Activated effector memory CD4-positive, alpha-beta T cell treated with Interleukin-2 at 50 U/mL for 16 hours (primary cell): ENCODE measurements at places on chromosomes 13 and 19.

DNA sequence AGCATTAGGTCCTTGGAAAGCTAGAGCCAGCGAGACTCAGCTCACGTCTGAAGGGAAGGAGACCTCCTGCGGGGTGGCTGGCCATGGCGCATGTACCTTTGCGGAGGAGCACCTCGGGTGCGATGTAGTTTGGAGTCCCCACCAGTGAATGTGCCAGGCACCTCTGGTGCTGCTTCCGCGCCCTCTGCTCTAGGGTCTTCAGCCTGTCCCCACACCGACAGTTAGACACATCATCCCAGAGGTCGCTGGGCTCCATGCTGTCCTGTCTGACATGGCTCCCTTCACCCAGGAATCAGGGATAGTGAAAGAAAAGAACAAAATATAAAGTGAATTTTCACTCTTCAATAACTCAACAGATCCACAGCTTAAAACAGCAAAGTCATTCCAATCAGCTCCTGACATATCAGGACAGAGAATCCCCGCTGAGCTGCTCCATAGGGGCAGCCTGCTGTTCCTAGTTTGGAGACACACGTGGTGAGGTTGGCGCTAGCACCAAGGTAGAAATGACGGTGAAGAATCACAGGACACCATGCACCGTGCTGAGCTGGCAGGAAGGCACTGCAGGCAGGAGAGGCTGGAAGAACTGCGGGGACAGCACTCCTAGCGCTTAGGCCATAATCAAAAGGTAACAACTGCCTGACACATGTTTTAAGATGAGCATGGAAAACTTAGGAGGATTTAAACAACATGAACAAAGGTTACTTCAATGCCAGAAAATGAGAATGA lies 79.0 kb upstream of the XPO4 start:
- DNase-seq: no peak

- DNase-seq: no peak
Measured at GRCh38 chr13:30125422-30126073, 181.8 kb downstream of the KATNAL1 start.

- DNase-seq: no peak
Measured at GRCh38 chr13:24134231-24134630, 26.3 kb upstream of the SPATA13 start.

- DNase-seq: no peak
Measured at GRCh38 chr19:1237027-1237659, 662 bp downstream of the CBARP start.

DNA sequence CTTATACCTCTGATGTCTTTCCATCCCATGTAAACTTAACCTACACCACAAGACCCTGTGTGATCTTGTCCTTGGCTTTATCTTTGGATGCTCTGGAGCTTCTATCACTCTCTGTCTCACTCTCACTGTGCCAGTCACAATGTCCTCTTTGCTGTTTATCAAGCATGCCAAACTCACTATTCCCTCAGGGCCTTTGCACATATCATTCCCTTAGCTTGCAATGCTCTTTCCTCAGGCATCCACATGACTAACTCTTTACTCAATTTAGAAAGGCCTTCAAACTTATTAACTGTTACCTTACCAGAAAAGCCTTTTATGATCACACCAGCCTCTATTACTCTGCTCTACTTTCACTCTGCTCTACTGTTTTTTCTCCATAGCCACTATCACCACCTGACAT lies 354.1 kb downstream of the RFC3 start:
- DNase-seq: no peak

DNA sequence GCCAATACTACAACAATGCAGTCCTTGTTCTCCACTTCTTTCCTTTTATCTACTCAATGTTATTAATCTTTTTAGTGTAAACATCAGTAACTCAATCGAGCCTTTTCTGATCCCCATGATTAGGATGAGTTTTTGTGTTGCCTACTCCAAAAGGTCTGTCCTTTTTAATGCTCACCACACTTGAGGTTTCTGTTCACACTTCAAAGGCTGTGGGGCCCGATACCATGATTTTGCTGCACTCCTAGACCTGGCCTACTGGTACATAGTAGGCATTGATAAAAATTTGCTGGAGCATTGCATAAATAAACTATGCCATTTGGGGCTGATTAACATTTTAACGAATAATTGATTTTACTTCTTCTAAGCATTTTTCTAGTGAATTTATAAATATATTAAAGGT lies 125.4 kb upstream of the KLF12 start:
- DNase-seq: no peak

GRCh38 chr19:41863209-41863931 lies 3.3 kb downstream of the RPS19 start:
- no peak for DNase-seq

DNA sequence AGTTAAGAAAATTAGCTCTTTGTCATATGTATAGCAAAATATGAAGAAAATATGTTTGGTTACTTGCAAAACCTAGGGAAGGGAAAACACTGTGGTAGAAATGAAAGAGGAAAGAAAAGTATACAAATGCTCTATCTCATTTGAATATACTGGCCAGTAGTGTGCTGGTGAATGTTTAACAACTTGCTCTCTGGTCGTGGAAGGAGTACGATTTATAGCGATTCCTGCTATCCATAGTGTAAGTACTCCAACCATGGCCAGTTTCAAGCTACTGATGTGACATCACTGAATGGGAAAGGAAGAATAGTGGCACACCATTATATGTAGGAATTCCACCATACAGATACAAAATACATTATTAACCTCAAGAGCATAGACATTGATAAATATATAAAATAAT lies 9.3 kb downstream of the BORA start:
- DNase-seq: no peak

- DNase-seq: no peak
Measured at GRCh38 chr13:104936304-104936703, 1599.2 kb downstream of the EFNB2 start.

GRCh38 chr13:26020891-26021290 lies 30.9 kb downstream of the SHISA2 start:
- no peak for DNase-seq

GRCh38 chr19:493391-494170 lies 2.7 kb upstream of the MADCAM1 start:
- no peak for DNase-seq

GRCh38 chr13:74266861-74267260 lies 132.7 kb upstream of the KLF12 start:
- no peak for DNase-seq

GRCh38 chr19:35601971-35602370 lies 10.6 kb upstream of the HAUS5 start:
- no peak for DNase-seq

DNA sequence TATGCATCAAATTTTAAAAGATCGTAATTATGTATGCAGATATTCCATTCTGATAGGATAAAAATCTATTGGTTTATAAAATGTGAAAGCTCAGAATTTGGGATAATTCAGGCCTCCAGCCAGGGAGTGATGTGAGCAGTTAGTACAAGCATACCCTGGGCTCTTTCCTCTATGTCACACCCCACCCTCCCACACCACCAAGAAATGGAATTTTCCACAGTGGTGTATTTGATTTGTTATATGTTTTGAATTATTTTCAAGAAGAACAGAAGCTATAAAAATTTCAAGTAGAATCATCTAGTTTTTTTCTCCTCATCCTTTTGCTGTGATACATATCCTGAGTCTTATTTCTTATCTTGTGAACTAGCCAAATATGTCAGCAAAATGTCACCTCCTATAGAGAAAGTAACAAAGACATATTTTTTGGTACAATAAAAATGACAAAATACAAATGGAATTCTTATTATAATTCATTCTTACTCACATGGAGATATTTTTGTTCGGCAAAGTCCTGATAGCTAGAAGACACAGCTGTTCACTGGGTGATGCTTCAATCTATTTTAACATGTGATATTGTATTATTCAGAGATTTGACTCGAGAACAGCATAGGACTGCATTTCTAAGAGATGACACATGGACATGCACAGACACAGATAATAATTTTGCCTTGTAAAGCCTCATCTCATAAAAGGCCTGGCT lies 61.2 kb upstream of the FRY start:
- DNase-seq: no peak

DNA sequence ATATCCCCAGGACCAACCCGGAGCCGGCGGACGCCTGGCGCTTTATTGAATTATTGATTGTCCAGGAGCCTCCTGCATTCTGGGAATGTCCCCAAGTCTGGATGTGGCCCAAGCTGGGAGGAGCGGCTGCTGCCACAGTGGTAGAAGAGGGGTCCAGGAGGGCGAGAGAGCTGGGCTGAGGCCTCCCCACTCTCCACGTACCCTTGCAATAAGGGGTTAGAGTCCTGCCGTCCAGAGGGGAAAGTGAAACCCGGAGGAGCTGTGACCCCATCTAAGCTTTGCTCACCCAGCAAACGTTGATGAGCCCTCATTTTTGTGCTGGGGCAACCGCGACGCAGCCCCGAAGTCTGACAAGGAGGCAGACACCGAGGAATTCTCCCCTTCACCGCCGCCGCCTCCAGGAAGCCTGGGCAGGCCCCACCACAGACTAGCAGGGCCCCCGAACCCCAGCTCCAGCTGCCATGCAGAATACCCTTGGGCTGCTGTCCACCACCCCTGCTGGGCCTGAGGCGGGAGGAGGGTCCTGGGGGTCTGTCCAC lies 1.4 kb upstream of the C2CD4C start:
- no peak for DNase-seq

DNA sequence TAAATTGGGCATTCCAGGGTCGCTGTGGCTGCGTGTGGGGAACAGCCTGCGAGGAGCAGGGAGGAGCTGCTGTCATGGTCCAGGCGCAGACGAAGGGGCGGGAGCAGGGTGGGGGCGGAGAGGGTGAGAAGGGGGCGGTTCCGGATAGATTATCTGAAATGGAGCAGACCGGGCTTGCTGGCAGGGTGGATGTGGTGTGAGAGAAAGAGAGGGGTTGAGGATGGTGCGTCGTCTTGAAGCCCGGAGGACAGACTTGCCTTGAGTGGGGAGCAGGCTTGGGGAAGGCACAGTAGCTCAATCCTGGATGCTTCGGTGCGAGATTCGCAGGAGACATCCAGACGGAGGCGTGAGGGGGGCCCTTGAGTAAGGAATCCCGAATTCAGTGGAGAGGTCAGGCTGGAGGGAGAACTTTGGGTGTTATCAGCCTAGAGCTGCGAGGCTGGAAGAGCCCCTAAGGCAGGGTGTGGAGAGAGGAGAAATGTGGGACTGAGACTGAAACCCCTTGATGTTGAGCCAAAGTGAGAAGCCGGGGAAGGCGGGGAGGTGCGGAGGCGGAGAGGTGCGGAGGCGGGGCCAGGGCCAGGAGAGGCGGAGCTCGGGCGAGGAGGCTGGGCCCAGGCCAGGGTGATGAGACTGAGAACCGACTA lies 40.6 kb downstream of the DPF1 start:
- DNase-seq: no peak

DNA sequence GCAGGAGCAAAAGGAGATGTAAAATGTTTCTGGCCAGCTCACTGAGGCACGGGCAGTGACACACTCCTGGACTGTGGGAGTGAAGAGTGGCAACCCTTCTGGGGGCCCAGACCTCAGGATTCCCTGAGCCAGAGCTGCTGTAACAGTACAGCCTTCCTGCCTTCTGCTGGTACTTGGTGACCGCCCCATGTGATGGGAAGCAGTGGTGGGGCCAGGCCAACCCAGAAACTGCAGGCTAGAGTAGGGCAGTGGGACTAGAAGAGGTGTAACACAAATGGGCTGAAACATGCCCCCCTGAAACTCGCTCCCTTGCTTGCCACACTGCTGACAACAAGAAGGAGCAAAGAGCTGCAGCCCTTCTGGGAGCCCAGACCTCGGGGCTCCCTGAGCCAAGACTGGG lies 217.1 kb upstream of the TRPC4 start:
- DNase-seq: no peak

DNA sequence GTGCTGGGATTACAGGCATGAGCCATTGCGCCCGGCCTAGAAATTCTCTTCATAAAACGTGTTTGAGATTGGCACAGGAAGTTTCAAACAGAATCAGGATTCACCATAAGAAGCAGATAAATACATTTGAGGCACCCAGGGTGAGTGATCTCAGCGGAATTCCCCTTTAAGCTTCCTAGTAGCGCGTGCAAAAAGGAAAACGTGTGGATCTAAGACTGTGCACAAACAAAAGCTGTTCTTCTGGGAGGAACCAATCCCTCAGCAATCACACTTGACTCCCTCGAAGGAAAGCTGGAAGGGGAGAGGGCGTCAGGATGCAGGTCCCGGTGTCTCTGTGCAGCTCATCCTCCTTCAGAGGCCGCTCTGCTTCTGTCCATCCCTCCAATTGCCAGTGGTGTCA lies 15.5 kb downstream of the MCF2L start:
- DNase-seq: no peak

- no peak for DNase-seq
Measured at GRCh38 chr19:22882797-22883196, 50.7 kb downstream of the ZNF723 start.

DNA sequence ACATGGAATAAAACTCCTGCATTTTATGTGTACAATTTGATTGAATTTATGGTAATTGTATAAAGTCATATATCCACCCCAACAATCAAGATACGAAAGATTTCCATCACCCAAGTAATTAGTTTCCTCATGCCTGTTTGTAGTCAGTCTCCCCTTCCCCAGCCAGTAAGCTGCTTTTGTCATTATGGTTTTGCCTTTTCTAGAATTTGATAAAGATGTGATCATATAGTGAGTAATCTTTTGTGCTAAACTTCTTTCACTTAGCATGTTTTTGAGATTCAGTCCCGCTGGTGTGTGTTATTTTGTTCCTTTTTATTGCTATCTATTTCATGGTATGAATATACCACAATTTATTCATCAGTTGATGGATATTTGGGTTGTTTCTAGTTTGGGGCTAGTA lies 16.0 kb downstream of the ITM2B start:
- DNase-seq: no peak

DNA sequence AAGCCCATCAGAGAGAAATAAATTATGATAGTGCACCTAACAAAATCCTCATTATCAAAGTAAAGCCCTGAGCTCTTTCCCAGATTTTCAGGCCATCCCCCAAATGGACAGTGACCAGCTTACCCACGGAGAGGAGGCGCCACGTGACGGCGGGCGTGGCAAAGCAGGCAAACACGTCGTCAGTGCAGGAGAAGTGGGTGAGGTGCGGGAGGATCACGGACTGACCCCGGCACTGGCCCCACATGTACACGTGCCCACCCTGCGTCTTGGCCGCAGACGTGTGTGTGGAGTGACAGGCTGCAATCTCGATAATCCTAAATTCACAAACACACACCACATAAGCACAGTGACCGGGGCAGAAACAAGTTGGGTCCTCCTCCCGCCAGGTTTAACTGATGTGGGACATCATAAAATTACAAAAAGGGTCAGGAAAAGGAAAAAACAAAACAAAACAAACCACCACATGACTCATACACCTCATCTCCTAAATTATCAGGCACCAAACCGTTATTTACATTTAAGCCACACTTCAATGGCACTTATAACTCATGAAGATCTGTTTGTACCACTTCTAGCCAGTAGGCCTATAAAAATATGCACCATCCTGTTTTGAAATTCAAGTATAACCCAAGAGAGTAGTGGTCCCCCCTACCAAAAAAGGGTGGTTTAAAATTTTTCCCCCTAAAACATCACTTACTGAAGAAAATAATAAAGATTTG lies 30.1 kb downstream of the RCBTB2 start:
- DNase-seq: no peak

GRCh38 chr19:42023121-42023942 lies 29.3 kb upstream of the ATP1A3 start:
- no peak for DNase-seq

GRCh38 chr19:35042056-35042730 lies 672 bp downstream of the HPN start:
- no peak for DNase-seq
